Stimulated activated CD8-positive, alpha-beta memory T cell treated with anti-CD3 and anti-CD28 coated beads, Interleukin-2, amount 100 ng/mL, for 48 hours (primary cell): ENCODE measurements at places on chromosomes 5 and 9.
A peak's percentile ranks its signal among the peaks of the same experiment; 100 is the strongest.

DNA sequence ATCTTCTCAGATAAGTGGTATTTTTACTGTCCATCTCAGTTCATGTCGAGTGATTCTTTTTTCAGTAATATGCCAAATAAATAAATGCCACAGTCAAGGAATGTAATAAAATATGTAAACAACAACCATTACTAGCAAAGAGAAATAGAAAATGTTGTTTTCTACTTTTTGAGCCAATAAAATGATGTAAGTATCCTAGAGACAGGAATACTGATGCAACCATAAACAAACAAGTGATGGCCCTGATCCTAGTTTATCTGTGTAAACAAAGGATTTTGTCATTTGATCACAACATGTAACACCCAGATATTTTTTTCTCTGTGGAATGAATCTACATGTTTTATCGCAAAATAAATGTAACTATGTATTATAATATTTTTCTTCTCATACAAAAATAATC is 1852.8 kb downstream of the EFNA5 start:
- DNase-seq = no peak

DNA sequence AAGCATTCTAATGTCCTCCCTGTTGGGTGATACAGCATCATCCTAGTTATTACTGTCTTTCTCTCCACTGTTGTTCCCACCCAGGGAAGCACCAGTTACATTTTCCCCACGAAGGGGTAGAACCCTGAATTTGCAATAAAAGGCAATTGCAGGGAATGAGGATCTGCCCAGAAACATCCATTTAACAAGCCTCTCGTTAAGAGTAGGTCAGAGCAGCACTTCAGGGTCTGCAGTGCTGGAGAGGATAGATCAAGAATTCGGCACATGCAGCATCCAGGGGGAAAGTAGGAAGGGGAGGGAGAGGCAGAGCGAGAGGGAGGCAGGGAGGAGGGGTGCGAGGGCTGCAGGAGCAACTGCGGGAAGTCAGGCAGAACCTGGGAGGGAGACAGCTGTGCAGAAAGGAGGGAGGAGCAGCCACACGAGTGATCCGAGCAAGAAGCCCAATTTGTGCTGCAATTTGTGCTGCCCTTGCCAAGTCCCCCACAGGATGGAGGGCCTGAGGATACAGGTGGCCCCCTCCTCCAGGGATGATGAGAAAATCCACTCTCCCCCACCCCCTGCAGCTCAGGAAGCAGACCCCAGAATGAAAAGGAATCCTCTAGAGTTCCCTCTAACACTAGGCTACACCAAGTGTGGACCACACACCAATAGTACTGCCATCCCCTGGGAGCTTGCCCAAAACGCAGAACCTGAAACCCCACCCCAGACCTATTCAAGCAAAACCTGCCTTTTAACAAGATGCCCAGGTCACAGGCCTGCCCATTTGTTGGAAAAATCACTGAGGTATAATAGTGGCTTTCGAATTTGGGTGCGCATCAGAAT is 62.2 kb downstream of the EPB41L4B start:
- no peak for DNase-seq

DNA sequence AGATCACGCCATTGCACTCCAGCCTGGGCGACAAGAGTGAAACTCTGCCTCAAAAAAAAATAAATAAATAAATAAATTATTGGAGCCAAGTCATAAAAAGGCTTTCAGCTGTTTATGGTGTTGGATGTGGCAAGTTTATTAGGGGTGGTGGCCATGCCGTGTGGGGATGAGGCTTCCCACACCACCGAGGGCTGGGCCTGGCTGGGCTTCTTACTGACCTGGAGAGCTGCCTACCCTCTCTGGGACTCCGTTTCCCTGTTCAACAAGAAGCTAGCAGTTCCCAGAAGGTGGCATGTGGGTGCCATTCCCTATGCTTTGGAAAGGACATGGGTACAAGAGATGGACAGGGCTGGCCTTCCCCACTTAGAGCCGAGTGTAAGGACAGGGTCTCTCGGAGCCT is 22.6 kb downstream of the GPRIN1 start:
- no peak for DNase-seq

GRCh38 chr5:149265597-149265996 is 6.1 kb upstream of the AFAP1L1 start:
- DNase-seq = no peak

GRCh38 chr9:71665247-71665646 is 103.1 kb downstream of the CEMIP2 start:
- no peak for DNase-seq

DNA sequence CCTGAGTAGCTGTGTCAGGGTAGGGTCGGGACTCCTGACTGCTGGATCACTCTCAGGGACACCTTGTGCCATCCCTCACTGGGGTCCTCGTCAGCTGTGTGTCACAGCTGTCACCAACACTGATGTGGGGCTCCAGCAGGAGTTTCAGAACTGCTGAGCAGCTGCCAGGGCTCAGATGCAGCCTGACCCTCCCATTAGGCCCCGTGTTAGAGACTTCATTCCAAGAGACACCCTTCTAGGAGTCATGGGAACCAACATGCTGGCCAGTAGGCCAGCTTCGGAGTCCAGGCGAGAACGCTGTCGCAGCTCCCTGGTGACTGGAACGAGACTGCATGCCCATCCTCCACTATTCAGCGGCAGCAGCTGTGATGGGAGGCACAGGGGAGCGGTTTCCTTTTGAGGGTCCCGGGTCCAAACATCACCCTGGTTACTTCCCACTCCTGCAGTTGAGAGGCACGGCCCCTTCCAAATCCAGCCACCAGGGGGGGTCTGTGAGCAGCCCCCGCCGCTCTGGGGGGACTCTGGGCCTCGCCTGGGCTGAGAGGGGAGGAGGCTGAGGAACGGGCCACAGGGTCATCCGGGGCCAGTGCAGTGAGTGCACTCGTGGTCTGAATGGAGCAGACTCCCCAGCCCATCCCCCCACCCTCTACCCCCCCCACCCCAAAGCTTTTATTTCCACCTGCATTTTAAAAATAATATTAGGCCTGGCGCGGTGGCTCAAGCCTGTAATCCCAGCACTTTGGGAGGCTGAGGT is 12.6 kb upstream of the TCF7 start:
- DNase-seq = peak; percentile 73

- no peak for DNase-seq
Observed at GRCh38 chr5:141757402-141757801, 75.4 kb upstream of the ARAP3 start.

- no peak for DNase-seq
Observed at GRCh38 chr5:62287237-62287636, 18.8 kb upstream of the KIF2A start.

- DNase-seq = no peak
Observed at GRCh38 chr5:121915765-121916164, 46.0 kb upstream of the SRFBP1 start.
